Stimulated activated CD4-positive, alpha-beta T cell treated with anti-CD3 and anti-CD28 coated beads, TNF-alpha, amount 100 ng/mL, for 4 hours (primary cell): ENCODE measurements at places on chromosomes 12 and 14.

DNA sequence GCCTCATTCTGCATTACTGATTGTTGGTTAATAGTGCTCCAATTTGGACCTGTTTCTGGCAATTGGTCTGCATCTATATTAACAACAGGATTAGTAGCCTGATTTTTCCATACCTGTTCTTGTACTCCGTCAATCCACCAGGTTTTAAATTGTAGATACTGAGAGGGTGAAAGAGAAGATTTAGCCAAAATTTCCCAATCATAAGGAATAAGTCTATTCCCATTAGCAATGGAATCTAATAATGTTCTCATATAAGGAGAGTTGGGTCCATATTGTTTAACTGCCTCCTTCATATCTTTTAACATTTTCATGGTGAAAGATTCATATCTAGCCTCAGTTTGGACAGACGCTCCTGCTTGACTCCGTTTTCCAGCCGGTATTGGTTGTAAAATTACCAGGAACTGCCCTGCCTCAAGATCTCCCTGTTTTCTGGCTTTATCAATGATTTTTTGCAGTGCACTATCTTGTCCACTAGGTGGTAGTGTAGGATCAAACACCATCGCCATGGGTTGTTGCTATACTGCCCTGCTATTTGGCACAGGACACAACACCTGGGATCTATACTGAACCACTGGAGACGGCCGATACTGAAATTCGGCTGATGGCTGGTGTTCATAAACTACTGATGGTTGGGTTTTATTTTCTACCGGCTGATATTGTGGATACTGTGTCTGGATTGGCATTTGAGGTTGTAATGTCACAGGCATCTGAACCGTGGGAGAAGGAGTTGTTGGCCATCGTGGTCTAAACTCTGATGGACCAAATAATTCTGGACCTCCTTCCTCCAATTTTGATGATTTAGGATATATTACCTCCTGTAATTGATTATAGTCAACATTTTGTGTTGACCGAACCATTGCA lies 25.2 kb downstream of the DHRS4L2 start:
- peak; percentile 7 for DNase-seq

DNA sequence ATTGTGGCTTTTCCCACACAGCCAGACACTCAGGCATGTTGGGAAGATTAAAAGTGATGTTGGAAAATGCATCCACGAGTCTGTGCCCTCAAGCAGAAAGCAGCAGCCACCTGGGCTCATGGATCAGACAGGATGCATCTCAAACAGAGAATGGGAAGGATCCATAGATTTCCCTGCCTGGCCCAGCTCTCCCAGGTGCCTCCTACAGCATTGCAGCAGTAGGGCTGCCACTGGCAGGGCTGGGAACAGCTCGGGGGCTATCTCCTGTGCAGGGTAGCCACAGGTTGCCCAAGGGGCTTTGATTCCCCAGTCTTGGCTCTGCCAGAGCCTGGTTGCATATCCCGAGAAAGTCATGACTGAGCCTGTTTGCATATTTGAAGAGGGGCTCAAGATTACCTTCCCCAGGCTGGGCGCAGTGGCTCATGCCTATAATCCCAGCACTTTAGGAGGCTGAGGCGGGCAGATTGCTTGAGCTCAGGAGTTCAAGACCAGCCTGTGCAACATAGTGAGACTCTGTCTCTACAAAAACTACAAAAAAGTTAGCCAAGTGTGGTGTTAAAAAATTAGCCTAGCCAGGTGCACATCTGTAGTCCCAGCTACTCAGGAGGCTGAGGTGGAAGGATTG lies 19.5 kb downstream of the C14orf132 start:
- DNase-seq = no peak

- no peak for DNase-seq
Measured at GRCh38 chr12:104243551-104243950, 28.0 kb downstream of the TXNRD1 start.

- DNase-seq = no peak
Measured at GRCh38 chr12:123453165-123453564, 4.8 kb upstream of the SNRNP35 start.

- no peak for DNase-seq
Measured at GRCh38 chr14:72111911-72112310, 179.7 kb downstream of the RGS6 start.
